Activated CD8-positive, alpha-beta memory T cell treated with anti-CD3 and anti-CD28 coated beads, Interleukin-2, amount 10 ng/mL, durations not matched to agents 7 days and 5 days (primary cell): ENCODE measurements at places on chromosomes 16 and 17.

GRCh38 chr17:30021708-30022317, 80.4 kb downstream of the EFCAB5 start:
- no peaks in the 10 kb centered on the region for H3K36me3 ChIP-seq
- H3K27me3 ChIP-seq, result peaks cover 13% of the 10 kb centered on the region
- H3K27ac ChIP-seq, result no peak overlapping the region
- H3K4me3 ChIP-seq, result no peak overlapping the region

- DNase-seq, result no peak
- no peaks in the 10 kb centered on the region for H3K36me3 ChIP-seq
- no peak overlapping the region for H3K27ac ChIP-seq
- H3K27me3 ChIP-seq, result no peaks in the 10 kb centered on the region
- peaks cover 5% of the 10 kb centered on the region for H3K4me1 ChIP-seq
Observed at GRCh38 chr17:75604034-75604695, 16.6 kb downstream of the MYO15B start.

GRCh38 chr17:33777674-33778073, 477.4 kb upstream of the CCL2 start:
- no peak overlapping the region for H3K4me3 ChIP-seq
- peaks cover 2% of the 10 kb centered on the region for H3K27me3 ChIP-seq
- H3K36me3 ChIP-seq, result no peaks in the 10 kb centered on the region

DNA sequence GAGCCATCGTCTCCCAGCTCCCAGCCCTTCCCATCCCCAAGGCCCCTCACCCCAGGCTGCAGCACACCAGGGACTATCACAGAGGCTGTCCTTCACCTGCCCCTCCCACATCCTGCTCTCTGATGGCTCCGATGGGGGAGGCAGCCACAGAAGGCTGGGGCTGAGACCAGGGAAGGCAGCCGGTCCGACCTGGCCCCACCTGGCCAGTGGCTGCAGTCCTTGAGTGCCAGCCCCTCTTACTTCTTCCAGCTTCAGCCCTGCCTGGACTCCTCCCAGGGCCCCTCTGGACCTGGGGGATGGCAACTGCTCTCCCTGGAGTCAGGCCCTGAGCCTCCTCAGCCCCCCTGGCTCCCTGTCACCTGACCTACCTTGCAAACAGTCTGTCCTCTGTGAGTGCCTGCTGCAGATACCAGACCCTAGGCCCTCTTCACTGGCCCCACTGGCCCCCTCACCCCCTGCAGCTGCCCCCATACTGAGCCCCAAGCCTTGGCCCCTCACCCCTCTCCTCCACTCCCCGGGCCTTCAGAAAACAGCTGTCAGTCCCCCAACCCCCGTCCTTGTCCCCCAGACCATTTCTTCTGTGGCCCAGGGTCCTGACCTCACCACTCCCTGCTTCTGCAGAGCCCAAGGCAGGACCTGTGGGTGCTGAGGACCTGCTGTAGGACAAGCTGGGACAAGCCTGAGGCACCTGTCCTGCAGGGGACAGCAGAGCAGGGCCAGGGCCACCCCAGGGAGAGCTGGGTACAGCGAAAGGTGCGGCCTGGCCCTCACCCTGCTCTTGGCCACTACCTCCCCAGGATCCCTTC, 12.6 kb upstream of the SRRM2 start:
- no peak overlapping the region for H3K27ac ChIP-seq
- H3K27me3 ChIP-seq, result no peaks in the 10 kb centered on the region
- H3K4me3 ChIP-seq, result no peak overlapping the region
- DNase-seq, result peak; percentile 55

DNA sequence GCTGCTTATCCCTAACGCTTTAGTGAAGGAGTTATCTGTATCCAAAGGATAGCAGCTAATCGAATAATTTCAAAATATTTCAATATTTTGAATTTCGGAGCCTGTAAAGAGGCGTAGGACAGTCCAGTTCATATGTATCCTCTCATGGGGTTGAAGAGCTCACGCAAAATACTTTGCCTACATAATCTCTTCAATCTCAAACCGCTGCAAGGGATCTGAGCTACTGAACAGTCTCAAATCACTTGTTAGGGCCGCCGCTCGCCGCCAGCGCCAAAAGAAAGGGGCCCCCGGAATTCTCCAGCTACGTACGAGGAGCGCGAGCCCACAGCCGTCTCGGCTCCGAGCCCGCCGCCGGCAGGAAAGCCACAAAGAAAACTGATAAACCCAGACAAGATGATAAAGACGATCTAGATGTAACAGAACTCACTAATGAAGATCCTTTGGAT, 601 bp upstream of the RFWD3 start:
- peak overlapping the region; percentile 97 for H3K27ac ChIP-seq
- peaks cover 38% of the 10 kb centered on the region for H3K36me3 ChIP-seq
- DNase-seq, result peak; percentile 60
- H3K4me3 ChIP-seq, result peak overlapping the region; percentile 80
- H3K27me3 ChIP-seq, result no peaks in the 10 kb centered on the region
